ENCODE measurements at places on chromosomes 12 and 14.

DNA sequence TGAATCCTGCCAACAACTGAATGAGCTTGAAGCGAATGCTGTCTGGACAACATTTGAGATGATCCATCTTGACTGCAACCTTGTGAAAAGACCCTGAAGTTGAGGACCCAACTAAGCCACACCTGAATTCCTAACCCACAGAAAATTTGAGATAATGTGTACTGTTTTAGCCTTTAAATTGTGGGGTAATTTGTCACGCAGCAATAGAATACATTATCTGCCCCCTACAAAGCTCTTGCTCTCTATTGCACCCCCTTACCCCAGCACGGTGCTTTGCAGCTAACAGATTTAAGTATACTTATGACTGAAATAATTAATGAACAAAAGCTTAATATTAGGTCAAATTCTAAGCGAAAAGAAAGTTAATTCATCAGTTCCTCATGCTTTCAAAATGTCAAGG lies 1.6 kb downstream of the POLE2 start:
- DNase-seq, result no peak

GRCh38 chr14:61911574-61911973 lies 149.4 kb downstream of the SNAPC1 start:
- peak; percentile 2 for DNase-seq

GRCh38 chr12:10214136-10214894 lies 1.6 kb downstream of the GABARAPL1 start:
- DNase-seq, result no peak

DNA sequence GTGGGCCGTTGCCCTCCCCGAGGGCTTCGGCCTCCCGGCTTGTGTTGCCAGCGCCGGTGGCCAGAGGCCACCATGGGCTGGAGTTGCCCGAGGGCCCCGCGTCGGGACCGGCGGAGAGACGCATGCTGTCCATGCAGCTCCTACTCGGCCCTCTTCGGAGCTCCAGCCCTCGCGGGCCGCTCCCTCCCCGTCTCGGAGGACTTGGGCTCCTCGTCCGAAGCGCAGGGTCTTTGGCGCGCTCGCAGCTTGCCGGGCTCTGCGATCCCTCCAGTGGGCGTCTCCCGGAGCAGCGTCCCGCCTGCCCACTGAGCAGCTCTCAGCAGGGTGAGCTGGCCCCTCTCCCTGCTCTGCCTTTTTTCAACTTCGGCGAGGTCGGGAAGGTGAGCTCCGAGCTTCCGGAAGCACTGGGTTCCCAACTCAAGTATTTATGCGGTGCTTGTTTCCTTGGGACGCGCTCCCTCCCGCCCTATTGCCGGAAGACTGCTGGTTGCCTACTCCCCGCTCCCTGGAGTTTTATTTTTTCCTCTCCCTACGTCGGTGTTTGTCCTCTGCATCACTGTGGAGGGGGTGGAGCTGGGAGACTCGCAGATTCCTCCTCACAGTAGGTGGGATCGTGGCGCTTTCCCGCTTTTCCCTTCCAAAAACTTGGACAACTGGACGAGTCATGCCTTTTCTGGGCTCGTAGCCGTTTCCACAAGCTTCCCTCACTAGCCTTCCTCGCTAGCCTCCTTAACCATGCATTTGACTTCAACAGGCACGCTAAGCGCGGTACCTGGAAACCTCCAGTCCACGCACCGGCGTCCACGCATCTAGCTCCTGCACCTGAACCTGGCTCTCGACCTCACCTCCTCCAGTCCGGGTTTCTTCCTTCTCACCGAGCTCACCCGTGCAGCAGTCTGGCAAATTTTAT lies at the start of gene AVPR1A:
AVPR1A (minus strand) TSS at position 489 of the 910 bp plus-strand sequence; CDS start at position 124, 365 bp downstream.
- no peak for DNase-seq

DNA sequence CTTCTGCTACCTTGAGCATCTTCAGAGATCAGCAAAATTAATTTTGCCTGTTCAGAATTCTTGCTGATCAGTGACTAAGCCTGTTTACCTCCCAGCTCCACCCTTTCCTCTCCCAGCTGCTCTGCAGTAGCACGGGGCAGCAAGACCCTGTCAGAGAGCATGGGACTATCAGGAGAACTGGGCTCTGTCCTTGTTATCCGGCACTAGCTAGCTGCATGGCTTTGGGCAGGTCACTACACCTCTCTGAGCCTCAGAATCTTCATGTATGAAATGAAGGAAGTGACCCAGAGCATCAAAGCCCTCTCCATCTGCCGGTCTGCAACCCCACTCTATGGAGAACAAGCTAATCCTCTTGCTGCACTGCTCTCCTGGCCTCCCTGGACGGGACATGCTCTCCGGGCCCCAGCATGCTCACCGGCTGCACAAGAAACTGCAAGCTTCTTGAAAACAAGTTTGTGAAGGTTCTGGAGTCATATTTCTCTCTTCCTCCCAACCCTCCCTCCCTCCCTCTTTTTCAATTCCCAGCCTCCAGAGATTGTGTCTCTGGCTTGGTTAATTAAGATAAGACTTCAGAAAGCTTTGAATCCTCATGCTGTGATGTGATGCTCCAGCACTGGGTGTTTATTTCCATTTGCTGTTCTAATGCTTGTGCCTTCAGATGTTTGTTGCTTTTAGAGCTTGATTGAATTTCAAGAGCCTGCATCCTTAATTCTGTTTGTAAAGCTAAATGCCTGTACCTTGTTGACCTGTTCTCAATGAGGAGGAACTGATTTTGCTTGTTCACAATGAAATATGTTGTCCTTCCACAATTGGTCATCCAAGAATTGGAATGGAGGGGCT lies 101.1 kb downstream of the CRACR2A start:
- DNase-seq, result no peak

GRCh38 chr14:23589606-23590005 lies 11.0 kb upstream of the JPH4 start:
- DNase-seq, result no peak

GRCh38 chr12:89999699-90000505 lies 291.3 kb upstream of the ATP2B1 start:
- no peak for DNase-seq

DNA sequence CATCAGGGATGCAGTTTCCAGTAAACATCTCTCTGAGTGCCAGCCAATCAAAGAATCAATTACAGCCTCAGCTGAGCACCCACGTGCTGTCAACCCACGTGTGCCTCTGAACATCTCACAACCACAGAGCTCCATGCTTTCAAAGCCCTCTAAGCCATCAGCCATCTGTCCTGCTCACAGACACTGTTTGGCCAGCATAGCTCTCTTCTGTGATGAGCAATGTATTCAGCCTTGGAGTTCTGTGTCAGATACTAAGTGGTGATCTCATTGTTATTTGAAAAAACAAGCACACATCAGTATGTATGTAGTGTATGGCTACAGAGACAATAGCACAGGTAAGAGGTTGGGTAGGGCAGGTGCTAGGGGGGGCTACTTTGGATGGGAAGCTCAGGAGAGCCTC lies 94.3 kb downstream of the RGS6 start:
- DNase-seq, result no peak

DNA sequence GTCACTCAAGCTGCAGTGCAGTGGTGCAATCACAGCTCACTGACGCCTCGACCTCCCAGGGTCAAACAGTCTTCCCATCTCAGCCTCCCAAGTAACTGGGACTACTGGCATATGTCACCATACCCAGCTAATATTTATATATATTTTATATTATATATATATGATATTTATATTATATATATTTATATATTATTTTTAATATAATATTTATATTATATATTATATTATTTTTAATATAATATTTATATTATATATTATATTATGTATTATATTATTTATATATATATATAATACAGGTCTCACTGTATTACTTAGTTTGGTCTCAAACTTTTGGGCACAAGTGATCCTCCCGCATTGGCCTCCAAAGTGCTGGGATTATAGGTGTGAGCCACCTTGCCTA lies 9.4 kb downstream of the ZNF84 start:
- no peak for DNase-seq

GRCh38 chr12:92596383-92596782 lies 106.4 kb upstream of the PLEKHG7 start:
- no peak for DNase-seq

- no peak for DNase-seq
Measured at GRCh38 chr12:118455327-118455726, 79.0 kb downstream of the SUDS3 start.

DNA sequence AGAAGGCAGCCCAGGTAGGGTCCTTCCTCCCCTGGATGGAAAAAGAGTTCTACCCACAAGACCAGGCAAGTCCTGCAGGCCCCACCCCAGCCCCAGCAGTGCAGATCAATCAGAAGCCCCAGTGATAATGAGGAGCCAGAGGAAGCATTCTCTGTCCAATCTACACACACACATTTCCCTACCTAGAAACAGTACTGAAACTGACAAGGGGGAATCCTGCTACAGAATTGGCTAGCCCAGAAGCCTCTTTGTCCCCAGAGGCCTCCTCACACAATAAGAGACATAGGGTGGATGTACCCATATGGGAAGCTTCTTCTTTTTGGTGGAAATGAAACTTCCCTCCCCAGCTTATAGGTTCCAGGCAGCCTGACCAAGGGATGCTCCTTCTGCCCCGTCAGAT lies 9.9 kb downstream of the FSCB start:
- no peak for DNase-seq

- DNase-seq, result peak; percentile 59
Measured at GRCh38 chr14:61444215-61444768, 122.9 kb downstream of the PRKCH start.

DNA sequence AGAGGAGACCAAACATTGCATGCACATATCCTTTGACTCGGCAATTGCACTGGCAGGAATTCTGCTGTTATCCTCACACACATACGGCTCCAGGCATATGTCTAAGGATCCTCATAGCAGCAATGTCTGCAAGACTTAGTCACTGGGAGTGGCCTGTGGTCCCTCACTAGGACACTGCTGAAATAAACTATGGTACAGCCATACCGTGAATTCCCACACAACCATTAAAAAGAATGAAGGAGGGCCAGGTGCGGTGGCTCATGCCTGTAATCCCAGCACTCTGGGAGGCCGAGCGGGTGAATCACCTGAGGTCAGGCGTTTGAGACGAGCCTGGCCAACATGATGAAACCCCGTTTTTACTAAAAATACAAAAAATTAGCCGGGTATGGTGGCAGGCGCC lies 105.1 kb downstream of the ZFP36L1 start:
- DNase-seq, result no peak

GRCh38 chr12:31507966-31508365 lies 83.0 kb downstream of the DENND5B start:
- no peak for DNase-seq

DNA sequence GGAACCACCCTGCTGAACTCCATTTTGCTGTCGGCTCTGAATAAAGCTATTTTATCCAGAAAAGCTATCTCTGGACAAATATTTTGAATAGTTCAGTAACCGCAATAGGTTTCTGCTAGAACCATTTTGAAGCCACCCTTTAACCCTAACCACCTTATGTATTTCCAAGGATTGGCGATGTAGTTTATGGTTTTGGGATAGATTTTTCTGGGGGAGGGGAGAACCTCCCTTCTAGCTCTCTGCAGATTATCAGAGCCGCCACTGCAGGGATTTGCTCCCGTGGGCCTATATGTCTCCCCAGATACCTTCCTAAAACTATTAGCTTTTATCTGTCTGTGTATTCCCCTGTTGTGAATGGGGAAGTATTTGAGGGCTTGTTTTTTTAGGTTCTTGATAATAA lies 1.8 kb upstream of the TUBA1B start:
- no peak for DNase-seq

DNA sequence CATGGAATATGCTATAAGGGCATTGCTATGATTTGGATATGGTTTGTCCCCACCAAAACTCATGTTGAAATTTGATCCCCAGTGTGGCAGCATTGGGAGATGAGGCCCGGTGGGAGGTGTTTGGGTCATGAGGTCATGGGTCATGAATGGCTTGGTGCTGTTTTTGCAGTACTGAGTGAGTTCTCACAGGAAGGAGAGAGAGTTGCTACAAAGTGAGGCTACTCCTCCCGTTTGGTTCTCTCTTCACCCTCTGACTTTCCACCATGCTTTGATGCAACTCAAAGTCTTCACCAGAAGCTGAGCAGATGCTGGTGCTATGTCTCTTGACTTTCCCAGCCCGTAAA lies 388.1 kb upstream of the TMPO start:
- no peak for DNase-seq

DNA sequence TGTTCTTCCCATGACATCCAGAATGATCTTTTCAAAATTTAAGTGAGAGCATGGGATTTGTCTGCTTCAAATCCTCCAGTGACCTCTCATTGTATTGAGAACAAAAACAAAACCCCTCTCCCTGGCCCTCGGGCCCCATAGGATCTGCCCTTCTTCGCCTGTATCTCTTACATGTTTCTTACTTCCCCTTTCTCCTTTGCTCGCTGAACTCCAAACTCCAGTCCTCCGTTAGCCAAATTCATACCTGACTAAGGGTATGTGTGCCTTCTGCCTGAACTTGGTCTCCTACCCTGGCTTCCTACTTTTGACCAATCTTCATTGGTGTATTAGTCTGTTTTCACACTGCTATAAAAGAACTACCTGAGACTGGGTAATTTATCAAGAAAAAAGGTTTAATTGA lies 13.2 kb upstream of the TSPAN11 start:
- no peak for DNase-seq

DNA sequence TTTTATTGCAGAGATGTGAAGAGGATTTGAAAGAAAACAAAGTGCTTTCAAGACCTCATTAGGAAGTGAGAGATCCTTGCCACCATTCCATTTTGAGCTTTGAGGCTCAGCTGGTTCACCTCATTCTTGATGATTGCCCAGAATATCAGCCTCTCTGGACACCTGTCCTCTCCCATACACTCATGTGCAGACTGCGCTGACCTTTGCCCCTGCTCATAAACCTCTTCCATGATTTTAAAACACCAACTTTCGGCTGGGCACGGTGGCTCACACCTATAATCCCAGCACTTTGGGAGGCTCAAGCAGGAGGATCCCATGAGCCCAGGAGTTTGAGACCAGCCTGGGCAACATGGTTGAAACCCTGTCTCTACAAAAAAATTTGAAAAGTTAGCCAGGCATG lies 8.9 kb downstream of the COX14 start:
- no peak for DNase-seq

GRCh38 chr12:24608637-24609285 lies 340.1 kb downstream of the BCAT1 start:
- no peak for DNase-seq

DNA sequence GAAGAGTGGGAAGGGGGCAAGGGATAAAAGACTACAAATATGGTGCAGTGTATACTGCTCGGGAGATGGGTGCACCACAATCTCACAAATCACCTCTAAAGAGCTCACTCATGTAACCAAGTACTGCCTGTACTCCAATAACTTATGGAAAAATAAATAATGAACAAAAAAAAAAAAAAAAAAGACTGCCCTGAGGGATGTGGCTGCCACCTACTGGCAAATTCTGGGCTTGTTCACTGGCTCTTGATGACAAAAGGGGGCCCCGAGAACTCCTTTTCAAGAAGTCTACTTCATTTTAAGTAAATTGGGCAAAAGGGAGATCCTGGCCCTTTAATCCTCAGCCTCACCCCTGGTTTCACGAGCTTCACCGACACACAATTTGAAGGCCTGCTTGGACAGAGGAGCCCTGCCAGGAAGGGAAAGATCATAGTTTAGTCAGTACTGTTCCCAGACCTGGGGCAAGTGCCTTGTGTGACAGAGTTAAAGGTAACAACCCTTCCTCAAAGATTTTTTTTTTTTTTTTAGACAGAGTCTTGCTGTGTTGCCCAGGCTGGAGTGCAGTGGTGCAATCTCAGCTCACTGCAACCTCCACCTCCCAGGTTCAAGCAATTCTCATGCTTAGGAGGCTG lies 26.1 kb upstream of the STAC3 start:
- no peak for DNase-seq

- DNase-seq, result no peak
Measured at GRCh38 chr12:65039301-65039700, 81.8 kb downstream of the WIF1 start.

GRCh38 chr12:67367843-67368242 lies 98.7 kb downstream of the CAND1 start:
- no peak for DNase-seq
